ENCODE measurements at places on chromosomes 5 and 9.

DNA sequence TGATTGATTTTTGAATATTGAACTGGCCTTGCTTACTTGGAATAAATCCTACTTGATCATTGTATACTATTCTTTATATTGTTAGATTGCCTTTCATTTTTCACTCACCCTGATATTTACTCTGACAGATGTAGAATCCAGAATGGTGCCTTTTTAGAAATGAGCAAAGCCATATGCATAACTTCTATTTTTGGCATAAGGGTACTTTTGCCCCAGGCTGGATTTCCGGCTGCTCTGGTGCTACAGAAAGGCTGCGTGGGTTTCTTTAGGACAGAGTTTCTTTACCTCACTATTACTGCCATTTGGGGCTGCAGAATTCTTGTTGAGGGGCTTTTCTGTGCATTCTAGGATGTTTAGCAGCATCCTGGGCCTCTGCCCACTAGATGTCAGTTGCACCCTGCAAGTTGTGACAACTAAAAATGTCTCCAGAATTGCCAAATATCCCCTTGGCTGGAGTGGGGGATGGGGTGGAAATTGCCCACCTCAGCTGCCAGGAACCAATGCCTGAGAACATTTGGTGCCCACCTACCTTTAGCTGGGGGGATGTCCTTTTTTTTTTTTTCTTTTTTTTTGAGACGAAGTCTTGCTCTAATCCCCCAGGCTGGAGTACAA lies 50.1 kb downstream of the SLC36A1 start:
- DNase-seq, result no peak

- DNase-seq, result no peak
Measured at GRCh38 chr9:94908011-94908563, 181.6 kb downstream of the AOPEP start.

- no peak for DNase-seq
Measured at GRCh38 chr5:134188092-134188491, 11.3 kb upstream of the SKP1 start.

DNA sequence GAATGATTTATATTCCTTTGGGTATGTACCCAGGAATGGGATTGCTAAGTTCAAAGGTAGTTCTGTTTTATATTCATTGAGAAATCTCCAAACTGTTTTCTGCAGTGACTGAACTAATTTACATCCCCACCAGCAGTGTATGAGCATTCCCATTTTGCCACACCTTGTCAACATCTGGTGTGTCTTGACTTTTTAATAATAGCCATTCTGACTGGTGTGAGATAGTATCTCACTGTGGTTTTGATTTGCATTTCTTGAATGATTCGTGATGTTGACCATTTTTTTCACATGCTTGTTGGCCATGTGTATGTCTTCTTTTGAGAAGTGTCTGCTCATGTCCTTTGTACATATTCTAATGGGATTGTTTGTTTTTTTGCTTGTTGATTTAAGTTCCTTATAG lies 421.5 kb downstream of the KIAA0825 start:
- no peak for DNase-seq

DNA sequence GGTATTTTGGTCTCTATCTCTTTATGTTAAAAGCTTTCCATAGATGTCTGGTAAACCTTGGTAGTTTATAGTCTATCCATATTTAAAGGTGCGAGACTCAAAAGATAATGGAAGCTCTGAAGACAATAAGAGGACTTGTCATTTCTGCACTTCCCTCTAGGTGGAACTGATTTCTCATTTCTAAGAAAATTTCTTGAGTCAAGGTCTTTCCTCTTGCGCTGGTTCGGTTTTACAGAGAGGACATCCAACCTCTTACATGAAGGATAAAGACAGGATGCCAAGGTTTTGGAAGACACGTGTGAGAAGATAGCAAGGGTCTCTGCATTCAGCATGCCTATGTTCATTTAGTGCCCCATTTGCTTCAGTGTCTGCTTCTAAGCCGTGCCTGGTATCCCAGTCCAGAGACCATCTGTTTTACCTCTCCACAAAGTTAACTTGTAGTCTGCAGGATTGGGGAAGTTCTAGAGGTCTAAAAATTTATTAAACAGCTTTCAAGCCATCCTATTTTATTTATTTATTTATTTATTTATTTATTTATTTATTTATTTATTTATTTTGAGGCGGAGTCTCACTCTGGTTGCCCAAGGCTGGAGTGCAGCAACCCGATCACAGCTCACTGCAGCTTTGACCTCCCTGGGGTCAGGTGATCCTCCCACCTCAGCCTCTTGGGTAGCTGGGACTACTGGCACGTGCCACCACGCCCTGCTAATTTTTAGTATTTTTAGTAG lies 41.6 kb downstream of the KIAA1191 start:
- no peak for DNase-seq

GRCh38 chr9:16356196-16356765 lies 514.2 kb downstream of the BNC2 start:
- no peak for DNase-seq

Data from activated T-cell treated with anti-CD3 and anti-CD28 coated beads for 48 hours (primary cell).